ENCODE measurements at places on chromosomes 11 and 22. TPM values are rescaled to one million over a fixed set of nuclear protein-coding genes. Genes with fewer than 3 reads are reported as not detected.

DCUN1D5 gene
- 75.5 TPM for total RNA-seq

KCNK7 gene
- total RNA-seq: not detected

MRGPRF gene
- total RNA-seq: 6.5 TPM

HEPACAM gene
- total RNA-seq: 0.04 TPM

NPTXR gene
- total RNA-seq: 3.1 TPM

NRIP3 gene
- 3.2 TPM for total RNA-seq

DNA sequence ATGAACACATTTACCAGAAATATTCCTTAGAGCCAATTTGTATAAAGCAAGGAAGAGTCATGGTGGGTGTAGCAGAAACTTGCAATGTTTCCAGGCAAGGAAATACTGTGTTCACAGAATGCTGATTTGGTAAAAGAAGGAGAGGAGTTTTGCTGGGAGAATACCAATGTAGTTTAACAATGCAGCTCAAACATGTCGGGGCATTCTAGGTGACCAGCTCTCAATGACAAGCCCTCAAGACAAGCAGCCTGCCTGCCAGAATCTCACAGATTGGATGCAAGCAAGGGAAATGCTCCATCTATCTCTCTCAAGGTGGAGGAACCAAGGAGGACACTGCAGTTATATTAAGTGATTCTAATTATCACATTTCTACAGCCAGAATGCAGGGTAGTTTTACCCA, 190.4 kb downstream of the MAML2 start:
- no peak for DNase-seq

DNA sequence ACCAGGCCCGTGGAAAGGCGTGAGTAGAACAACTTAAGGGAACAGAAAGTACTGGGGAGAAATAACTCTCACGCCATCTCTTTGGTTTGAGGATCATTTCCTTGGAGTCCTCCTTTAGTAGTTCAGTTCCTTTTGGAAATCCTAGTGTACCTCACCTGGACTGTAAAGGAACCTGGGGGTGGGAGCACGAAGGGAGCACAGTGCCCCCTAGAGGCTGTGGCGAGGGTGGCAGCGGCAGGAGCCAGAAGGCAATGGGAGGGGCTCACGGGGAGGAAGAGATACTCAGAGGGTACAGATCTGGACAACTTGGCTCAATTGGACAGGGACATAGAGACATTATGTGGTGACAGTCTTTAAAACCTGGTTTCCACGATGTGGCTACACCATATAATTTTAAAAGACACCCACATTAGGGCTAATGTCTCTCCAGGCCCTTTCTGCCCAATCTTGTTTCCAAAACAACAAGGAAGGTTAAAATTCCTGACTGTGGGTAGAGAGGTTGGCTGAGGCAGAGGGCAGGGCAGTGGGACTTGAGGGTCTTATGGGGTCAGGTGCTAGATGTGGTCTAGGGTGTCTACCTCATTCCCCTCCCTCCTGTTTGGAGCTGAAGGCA, 87.0 kb downstream of the CSNK2A3 start:
- DNase-seq: peak; percentile 68

- no peak for DNase-seq
These were observed 107.7 kb upstream of the POU2AF2 start for GRCh38 chr11:111137846-111138245.

GRCh38 chr11:118565051-118565450, 680 bp downstream of the IFT46 start:
- DNase-seq: no peak

DNA sequence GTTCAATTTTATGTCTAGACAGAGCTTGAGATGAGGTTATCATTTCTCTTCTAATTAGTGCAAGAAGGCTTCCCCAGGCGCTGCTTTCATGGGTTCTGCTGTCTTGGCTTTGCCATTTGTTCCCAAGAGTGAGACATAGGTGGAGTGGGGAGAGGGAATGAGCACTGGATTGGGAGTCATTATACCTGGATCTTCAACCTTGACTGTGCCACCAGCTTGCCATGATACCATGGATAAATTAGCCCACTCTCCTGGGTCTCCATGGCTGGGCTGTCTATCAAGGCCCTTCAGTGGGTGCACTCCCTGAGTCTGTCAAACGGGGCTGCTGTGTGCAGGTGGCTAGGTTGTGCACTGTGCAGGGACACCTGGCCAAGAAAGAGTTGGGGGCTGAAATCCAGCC, 15.6 kb upstream of the NECTIN1 start:
- DNase-seq: no peak

GRCh38 chr11:103086461-103086860, 5.5 kb downstream of the DCUN1D5 start:
- no peak for DNase-seq

- DNase-seq: no peak
These were observed 6.9 kb upstream of the TUBA8 start for GRCh38 chr22:18103527-18104269.

DNA sequence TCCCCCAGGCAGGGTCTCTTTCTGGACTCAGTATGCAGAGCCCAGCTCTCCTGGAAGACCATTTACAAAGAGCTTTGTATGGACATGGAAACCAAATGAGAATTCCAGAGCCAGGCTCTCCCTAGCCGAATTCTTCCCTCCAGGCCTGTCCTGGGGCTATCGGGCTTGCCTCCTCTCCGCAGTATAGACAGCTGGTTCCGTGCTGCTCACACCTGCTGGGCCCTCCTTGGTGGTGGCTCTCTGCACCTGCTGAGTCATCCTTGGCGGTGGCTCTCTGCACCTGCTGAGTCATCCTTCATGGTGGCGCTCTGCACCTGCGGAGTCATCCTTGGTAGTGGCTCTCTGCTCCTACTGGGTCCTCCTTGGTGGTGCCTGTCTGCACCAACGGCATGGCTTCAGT, 743.5 kb downstream of the BRD1 start:
- no peak for DNase-seq

- DNase-seq: no peak
These were observed 87.0 kb upstream of the CLNS1A start for GRCh38 chr11:77724636-77725035.

DNA sequence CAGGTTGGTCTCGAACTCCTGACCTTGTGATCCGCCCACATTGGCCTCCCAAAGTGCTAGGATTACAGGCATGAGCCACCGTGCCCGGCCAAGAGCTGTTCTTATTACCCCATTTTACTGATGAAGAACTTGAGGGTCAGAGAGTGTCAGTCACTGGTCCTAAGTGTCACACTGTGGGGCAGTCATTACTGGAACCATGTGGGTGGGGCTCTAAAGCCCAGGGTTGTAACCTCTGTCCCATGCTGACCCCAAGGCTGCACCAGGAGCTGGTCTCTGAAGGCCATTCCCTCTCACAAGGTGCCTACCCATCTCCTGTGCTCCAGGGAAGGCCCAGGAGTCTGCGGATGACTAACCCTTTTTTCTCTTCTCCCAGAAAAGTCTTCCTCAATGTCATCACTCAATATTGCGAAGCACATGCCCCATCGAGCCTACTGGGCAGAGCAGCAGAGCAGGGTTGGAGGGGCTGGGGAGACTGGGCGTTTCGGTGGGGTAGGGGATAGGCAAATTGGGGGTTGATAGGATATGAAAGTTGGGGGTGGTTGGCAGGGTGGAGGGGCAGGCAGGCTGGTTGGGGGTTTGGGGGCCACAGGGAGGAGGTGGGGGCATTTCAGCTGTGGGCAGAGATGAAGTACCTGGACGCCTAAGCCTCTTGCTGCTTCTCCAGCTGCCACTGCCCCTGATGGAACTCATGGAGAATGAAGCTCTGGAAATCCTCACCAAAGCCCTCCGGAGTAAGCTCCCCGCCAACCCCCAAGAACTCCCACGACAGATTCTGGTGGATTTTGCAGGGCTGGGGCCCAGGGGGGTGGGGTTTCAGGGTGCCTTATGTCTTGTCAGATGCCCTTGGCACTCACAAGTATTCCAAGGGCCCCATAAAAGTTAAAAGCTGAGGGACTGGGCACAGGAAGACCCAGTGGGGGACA, 2.0 kb upstream of the ESRRA start:
- peak; percentile 3 for DNase-seq

- DNase-seq: no peak
These were observed 31.6 kb upstream of the ZBTB16 start for GRCh38 chr11:114027926-114028325.

DNA sequence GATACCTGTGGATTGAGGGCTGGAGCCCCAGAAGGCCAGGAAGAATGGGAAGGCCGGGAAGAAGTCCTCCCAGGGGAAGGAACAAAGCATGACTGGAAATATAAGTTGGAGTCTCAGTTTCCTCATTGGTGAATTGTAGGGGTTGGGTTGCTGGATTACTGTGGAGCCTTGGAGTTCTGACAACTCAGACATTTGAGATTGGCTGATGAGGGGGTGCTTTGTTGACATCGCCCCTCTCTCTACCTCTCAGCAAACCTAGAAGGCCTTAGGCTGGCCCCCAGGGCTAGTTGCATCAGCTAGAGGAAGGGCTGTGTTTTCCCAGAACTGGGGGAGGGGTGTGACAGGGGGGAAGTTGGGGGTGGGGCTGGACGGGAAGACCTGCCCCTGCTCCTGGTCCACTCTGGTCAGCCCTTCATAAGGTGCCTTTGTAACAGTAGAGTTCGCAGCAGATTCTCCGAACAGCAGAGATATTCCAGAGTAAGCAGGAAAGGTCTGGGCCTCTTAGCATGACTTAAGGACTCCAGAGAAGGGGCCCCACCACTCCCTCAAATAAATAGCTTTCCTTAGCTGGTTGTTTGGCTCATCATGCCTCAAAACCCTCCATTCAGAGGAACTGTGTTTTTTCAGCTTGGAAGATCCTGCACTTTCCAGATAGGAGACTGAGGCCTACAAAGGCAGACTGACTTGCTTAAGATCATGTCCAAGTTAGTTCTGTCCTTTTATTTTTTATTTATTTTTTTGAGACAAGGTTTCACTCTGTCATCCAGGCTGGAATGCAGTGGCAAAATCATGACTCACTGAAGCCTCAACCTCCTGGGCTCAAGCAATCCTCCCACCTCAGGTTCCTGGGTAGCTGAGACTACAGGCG, 12.5 kb upstream of the THRSP start:
- peak; percentile 58 for DNase-seq

GRCh38 chr22:30582051-30582450, 7.6 kb upstream of the GAL3ST1 start:
- no peak for DNase-seq

- DNase-seq: peak; percentile 67
These were observed 4.0 kb upstream of the MCAM start for GRCh38 chr11:119320776-119321524.

DNA sequence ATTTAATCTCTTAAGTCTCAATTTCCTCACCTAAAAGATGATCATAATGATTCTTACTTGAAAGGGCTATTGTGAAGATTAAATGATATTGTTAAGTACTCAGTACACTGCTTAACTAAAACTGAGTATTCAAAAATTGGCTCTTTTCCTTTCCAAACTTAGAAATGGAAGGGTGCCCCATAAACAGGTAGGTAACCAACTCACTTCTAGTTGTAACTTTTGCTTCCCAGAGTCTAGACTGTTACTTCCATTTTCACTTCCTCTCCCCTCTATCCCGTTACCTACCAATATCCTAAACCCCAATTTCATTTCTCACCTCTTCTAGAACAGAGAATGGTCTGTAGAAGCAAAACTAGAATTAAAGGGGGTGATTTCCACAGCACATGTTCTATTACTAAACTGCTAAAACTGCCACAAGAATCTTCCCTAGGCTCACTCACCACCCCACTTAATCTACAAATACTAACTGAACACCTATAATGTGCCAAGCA, 50.0 kb downstream of the RRAS2 start:
- no peak for DNase-seq

DNA sequence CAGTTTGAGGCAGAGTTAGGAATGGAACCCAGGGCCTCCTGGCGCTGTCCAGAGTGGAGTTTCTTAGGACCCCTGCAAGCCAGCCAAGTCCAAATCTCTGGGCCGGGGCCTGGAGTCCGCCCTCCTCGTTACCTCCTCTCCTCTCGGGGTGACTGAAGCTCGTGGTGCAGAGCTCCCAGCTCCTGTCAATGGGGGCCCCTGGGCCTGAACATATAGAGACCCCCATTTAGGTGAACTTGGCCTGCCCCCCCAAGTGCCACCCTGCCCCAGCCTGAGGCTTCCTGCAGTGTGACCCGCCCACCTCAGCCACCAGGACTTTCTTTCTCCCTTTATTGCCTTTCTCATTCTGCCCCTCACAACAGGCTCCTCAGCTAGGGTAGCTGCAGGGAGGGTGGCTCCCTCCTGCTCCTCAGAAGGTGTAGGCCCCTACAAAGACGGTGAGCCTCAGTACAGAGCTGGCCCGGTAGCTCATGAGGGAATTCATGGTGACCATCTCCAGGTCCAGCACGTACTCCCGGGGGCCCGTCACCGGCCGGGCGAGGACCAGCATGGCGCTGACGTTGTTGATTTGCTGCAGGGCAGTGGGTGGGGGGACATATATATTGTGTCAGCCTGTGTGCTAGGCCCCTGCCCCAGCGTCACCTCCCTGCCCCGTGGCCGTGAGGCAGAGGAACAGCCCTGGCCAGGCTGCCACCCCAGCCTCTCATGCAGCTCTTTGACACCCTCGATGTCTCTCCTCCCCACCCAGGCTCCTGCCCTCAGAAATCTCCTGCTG, 5.9 kb downstream of the EFEMP2 start:
- no peak for DNase-seq

DNA sequence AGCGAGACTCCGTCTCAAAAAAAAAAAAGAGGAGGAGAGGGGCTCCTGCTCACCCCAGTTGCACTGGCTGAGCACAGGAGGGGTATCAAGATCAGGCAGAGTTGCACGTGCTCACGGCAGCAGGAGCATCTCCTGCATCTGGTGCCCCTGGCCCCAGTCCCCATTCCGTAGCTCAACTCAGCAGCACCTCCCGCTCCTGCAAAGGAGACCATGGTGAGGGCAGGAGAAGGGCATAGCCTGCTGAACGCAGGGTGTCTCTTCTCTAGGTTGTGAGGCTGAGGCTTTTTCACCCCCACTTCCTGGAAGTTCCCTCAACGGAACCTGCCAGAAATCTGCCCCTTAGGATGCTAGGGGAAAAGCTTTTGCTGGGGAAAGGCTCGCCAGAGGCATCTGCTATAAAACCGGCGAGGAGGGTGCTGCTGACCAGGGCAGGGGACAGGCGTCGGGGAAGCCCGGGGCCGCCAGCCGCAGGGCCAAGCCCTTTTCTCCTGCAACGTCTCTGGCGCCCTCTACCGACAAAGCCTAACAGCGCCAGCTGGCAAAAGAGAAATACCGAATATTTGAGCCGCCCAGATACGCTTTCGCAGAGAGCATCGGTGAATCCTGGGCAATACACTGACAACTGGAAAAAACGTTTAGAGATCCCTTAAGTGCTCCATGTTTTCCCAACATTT, 1.0 kb upstream of the PPP6R2 start:
- peak; percentile 95 for DNase-seq

DNA sequence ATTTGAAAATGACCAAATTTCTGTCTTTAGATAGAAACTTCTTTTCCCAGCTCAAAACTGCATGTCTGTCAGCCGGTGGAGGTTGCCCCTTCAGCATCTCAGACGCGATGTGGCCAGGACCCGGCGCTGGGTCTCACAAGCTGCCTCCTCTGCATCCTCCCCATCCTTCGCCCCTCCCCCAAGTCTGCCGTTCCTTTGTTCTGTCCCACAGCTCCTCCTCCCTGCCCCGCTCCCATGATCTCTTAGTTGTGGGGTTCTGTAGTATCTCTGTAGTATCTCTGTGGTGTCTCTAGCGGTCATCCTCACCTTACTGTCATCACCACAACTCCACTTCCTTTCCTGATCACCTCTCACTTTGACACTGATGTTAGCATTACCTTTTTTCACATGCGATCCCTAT, 49.9 kb downstream of the TRAF6 start:
- no peak for DNase-seq

Data from hepatocyte (in vitro differentiated cells).